ENCODE measurements at places on chromosomes 16 and 17.
A peak's percentile ranks its signal among the peaks of the same experiment; 100 is the strongest.

GRCh38 chr16:89130448-89130847, 36.8 kb downstream of the ACSF3 start:
- DNase-seq = no peak

DNA sequence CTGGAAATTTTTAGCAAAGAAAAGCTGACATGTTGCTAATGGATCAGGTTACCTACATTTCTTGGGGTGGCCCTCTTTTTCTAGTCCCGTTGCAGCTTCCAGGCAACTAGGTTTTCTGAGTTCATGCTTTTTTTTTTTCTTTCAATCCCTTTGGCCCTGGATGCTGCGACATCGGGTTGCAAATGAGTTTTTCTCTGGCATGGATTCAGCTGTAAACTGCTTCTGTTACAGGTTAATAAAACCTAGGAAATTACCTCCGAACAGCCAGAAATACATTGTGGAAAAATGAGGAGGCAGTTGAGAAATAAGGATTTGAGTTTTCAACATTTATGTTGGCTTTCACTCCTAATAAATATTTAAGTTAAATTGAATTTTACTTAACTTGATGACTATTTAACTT, 149.8 kb upstream of the MAF start:
- DNase-seq = no peak

- DNase-seq = peak; percentile 89
These were observed 790 bp downstream of the TRADD start for GRCh38 chr16:67158637-67159600.

DNA sequence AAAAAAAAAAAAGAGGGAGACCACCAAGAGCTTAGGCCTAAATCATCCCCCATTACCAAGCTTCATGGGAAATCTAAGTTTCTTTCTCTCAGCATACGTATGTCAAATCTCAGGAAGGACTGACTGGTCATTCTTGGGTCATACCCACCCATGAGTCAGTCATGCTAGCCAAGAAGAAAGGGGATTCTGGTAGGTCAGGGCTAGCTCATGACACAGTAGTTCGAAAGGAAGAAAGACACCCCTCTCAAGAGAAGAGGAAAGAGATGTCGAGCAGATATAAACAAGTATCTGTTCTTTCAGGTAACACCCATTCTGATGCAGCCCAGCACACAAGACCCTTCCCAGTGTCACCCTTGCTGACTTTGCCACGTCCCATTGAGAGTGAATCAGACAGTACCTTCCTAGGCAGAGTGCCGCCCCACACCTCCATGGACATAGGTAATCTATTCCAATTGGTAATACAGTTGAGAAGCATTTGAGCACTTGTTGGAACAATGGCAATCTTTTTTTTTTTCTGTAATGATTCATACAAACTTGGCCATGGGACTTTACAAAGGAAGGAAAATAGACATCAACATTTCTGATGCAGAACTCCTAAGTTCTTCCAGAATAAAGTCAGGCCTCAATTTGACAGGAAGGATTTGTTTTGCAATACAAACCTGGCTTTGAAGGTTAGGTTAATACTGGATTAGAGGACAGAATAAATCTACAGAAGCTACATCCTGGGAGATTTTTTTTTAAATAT, 38.2 kb downstream of the COPRS start:
- DNase-seq = no peak

GRCh38 chr16:822174-822908, 21.8 kb upstream of the GNG13 start:
- DNase-seq = no peak

DNA sequence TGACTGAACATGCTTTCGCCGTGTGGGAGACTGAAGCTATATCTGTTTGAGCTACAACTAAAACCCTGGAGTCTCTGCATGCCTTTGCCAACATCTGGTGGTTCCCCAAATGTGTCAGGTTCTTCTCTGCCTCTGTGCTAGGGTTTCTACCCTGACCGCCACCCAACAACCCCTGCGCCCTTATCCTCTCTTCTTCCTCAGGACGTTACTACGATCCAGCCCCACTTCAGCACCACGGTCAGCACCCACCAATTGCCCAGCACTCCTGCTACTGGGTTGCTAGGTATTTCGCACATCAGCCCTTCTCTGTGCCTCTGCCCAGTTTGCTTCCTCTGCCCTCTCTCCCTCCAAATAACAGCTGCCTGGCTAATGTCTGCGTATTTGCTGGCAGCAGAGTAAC, 106.3 kb upstream of the HSBP1 start:
- DNase-seq = no peak

DNA sequence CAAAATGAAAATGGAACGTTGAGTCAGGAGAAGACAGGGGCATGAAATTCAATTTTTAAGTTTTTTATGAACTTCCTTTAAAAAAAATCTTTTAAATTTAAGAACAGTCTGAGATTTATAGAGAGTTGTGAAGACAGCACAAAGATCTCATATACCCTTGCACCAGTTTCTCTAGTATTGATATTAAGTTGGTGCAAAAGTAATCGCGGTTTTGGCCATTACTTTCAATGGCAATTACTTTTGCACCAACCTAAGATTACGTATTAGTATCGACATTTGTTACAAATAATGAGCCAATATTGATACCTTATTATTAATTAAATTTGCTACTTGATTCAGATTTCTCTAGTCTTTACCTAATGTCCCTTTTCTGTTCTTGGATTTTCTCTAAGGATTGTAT, 684.4 kb upstream of the CDH8 start:
- no peak for DNase-seq

DNA sequence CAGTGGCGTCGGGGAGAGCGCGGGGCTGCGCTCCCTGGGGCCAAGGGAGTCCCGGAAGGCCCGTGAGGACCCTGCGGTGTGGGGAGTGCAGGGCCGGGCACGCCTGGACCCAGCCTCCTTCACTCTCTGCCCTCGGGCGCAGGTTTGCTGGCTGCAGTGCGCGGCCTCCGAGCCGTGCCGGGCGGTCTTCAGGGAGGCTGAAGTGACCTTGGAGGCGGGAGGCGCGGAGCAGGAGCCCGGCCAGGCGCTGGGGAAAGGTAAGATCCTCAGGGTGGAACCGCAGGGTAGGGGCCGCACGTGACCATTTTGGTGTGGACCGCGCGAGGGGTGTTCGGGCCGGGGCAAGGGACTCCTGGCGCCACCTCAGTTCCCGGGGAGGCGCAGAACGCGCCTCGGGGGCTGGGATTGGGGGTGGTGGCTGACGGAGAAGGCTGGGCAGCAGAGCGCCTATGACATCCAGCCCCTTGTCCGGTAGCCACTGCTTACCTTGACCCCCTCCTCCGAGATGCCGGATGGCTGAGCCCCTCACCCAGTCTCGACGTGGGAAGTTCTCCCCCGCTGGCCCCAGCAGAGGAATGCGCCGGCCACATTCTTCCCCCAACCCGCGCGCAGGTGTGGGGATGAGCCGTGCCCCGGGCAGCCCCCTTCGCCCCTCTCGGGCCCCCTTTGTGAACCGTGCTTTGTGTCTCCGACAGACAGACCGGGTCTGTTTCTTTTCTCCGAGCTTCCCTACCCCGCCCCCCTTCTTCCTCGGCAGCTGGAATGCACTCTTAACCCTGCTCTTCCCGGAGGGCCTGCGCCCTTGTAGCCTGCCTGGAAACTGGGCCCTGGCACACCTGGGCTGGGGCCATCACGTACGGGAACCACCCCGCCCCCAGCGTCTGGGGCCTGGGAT, 631 bp downstream of the CDH3 start:
- no peak for DNase-seq

GRCh38 chr16:71594000-71594646, 17.2 kb upstream of the TAT start:
- DNase-seq = no peak

GRCh38 chr16:51328733-51329132, 177.7 kb upstream of the SALL1 start:
- no peak for DNase-seq

DNA sequence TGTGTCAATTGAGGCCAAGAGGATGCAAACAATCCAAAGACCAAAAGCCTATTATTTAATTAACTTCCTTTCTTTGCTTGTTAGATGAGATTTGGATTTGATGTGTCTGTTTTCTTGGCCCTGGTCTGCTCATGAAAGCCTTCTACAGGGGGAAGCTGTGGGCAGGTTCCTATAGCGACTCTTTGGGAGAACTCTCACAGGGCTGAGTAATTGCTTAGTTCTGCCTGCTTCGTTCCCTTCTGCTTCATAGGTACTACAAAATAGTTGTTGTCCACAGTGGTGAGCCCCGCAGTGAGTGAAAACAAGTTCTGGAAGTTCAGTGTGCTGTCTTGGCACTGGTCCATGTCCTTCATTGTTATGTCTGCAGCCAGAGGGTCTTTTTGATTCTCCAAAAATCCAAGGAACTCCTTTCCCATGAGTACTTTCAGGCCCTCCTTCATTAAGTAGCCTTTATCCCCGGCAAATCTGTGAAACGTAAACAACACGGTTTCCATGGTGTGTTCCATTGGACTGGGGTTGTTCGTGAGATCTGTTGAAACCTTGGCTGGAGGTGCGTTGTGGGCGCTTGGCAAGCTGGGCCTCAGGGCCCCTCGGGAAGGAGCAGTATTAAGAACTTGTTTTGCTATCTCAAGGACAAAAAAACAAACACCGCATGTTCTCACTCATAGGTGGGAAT, 30.0 kb upstream of the ANKRD40CL start:
- no peak for DNase-seq

- DNase-seq = no peak
These were observed 34.1 kb downstream of the NQO1 start for GRCh38 chr16:69691980-69692911.

Measured in CD4-positive, alpha-beta T cell treated with Interleukin-12 subunit alpha and Interleukin-12 subunit beta, for 1 hour (primary cell).